ENCODE measurements at places on chromosomes 11 and 22. TPM values are rescaled to one million over a fixed set of nuclear protein-coding genes. Genes with fewer than 3 reads are reported as not detected.

TRPM5 gene
- total RNA-seq: not detected

BEST1 gene
- total RNA-seq: 4.7 TPM

OR8D4 gene
- not detected for total RNA-seq

ASCC2 gene
- 37.5 TPM for total RNA-seq

OR2D2 gene
- total RNA-seq: not detected

OR8G5 gene
- total RNA-seq: not detected

MS4A8 gene
- not detected for total RNA-seq

APOBEC3H gene
- 1.3 TPM for total RNA-seq

LMO2 gene
- 4.6 TPM for total RNA-seq

CACNA1I gene
- total RNA-seq: not detected

GTF2H1 gene
- total RNA-seq: 19.5 TPM

OR51B5 gene
- total RNA-seq: not detected

NUCB2 gene
- total RNA-seq: 61.6 TPM

INS gene
- not detected for total RNA-seq

TSPAN18 gene
- total RNA-seq: 79.3 TPM

CEP164 gene
- total RNA-seq: 7.6 TPM

Measured in right atrium auricular region (tissue), 2 donors.